Stimulated activated CD4-positive, alpha-beta T cell treated with anti-CD3 and anti-CD28 coated beads, Interleukin-4, amount 100 ng/mL, for 48 hours (primary cell): ENCODE measurements at places on chromosomes 12 and 14.

DNA sequence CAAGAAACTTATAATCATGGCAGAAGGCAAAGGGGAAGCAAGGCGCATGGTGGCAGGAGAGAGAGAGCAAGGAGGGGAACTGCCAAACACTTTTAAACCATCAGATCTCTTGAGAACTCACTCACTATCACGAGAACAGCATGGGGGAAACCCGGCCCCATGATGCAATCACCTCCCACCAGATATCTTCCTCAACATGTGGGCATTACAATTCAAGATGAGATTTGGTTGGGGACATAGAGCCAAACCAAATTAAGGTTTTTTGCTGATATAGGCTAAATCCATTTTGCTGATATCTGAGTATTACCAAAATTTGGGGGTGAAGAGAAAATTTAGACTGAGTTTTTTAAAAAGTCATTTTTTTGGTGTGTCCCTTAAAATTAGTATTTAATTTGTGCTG is 54.9 kb upstream of the TMX1 start:
- DNase-seq, result no peak

- no peak for DNase-seq
Measured at GRCh38 chr12:43062201-43062895, 472.8 kb upstream of the PRICKLE1 start.

- peak; percentile 11 for DNase-seq
Measured at GRCh38 chr12:64611341-64612284, 1.3 kb downstream of the RASSF3 start.

DNA sequence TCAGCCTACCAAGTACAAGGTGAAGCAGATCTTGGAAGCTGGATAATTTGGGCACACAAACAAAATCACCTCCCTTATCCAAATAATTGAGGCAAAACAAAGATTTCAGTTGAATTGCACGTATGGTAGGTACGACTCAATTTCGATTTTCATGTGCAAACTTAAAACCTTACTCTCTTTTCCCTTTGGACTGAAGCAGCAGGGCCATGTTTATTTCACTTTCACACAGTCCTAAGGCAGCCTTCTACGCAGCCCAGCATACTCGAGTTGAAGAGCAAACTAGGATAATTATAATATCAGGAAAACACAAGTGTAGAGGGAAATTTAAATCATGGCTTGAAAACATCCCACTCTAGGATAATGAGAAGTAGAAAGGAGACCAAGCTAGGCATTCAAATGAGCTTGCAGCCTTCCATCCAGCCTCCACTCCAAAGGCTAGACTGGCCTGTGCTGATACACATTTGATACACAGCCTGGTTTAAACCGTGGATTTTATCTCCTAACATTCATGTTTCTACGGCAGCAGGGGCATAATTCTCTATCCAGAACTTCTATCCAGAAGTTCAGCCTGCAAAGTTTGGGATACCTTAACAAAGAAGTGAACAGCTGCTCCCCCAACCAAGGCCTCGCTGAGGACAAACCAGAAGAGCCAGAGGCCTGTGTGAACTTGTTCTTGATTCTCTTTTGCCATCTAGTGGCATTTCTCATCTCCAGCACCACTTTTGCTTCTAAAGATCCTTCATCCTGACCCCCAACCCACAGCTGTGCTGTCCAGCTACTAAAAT is 2.4 kb upstream of the RNASE7 start:
- DNase-seq, result no peak

DNA sequence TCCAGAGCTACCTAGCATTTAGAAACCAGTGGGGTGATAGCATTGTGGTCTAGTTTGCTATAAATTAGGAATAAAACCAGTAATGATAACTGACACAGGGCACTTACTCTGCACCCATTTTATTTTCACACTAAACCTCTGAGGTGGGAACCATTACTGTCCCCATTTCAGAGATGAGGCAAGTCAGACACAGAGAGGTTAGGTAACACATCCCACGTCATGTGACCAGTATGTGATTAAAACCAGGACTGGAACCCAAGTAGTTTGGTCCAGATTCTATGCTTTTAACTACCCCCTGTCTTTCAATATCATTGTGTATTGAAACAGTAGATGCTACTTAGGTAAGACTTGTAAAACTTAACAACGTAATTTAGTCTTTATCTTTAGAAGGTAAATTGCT is 110.2 kb downstream of the PLXNC1 start:
- DNase-seq, result no peak

- peak; percentile 47 for DNase-seq
Measured at GRCh38 chr12:13362260-13362841, 165.8 kb downstream of the EMP1 start.

DNA sequence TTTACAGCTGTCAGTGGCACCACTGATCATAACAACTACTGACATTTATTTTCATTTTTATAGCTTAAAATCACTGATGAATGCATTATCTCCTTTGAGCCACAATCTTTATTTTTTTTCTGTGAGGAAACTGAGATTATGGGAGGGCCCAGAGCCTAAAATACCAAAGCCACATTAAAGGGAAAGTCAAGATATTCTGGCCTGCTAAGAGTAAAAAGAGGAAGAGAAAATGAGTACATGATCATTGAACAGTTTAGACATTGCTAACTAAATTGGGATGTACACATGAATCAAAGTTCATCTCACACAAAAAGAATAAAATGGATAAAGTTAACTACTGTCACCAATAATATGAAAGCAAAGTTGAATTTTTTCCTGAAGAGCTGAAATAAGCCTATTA is 170.5 kb upstream of the GARIN2 start:
- no peak for DNase-seq

GRCh38 chr12:154058-154457 is 59.9 kb downstream of the SLC6A12 start:
- no peak for DNase-seq

- no peak for DNase-seq
Measured at GRCh38 chr12:45234139-45234865, 18.4 kb downstream of the ANO6 start.

- no peak for DNase-seq
Measured at GRCh38 chr14:92392711-92393110, 69.7 kb downstream of the SLC24A4 start.

DNA sequence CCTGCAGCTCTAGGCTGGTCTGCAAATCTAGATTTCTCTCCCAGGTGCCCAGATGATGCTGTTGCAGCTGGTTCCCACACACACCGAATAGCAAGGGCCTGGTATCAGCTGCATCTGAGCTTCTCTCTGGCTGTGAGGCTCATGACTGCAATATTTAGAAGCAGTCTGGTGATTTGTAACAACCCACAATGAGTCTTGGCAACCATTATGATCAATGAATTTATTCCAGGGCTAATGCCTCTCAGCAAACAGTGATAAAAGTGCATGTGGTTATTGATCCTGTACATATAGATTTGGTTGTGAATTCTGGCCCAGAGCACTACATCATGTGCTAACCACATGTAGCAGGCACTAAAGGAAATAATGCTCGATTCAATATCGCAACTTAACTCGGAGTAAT is 114.3 kb downstream of the ASCL4 start:
- DNase-seq, result no peak

DNA sequence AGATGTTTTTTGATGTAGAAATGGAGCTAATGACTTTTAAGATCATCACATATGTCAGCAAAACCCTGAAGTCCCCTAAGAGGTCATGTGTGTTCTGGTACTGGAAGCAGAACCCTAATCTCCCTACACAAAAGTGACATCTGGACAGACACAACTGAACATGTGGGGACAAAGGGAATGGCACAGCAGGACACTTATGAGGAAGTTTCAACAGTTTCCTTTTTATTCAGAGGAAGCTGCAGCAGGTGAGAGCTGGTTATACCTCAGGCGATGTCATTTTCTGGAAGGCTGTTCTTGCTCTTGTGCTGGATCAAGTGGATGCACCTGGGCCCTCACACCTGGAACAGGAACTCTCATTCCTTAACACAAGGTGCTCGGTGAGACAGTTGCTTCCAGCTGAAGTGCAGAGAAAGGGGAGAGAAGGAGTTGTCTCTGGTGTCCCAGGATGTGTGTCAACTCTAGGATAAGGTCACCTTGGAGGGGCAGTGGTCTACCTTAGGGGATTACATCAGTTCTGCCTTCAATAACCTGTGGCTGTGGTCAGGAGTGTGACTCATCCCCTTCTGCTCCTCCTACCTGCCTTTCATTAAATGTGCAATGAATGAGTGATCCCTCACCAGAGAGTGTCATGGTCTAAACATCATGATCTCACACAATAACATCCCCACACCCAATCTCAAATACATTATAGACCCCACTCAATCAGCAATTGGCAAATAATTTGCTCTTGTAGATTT is 463.4 kb downstream of the TMEM121 start:
- DNase-seq, result peak; percentile 23

DNA sequence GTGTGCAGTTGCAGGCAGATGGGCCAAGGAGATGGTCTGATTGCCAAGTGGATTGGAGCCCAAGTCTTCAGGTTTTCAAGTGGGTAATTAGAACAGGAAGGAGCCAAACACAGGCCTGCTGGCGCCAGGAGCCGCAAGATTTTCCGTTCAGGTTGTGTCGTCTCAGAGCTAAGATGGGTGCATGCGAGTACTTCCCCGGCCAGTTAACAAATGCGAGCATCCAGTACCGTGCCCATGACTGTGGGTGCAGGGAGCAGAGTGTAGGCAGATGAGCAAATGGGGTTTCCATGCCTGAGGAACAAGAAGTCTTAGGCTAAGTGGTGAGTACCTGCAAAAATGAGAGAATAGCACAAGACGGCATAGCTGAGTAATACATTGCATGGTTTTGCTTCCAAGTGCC is 90.5 kb downstream of the CHST11 start:
- DNase-seq, result no peak

DNA sequence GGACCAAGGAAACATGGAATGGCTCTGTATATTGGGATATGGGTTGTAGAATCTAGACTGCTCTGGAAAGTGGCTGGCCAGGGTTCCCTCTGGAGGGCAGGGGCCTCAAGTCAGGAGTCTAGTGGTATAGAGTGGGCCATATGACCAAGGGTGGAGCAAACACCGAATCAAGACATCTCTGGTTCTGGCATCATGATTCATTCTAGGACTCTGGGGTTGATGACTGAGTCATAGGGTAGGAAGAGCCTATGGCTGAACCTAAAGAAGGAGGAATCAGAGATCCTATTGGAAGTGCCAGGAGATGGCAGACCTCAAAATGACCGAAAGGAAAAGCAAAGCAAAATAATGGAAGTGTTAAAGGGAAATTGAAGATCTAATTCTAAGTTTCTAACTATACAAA is 356.4 kb upstream of the PRICKLE1 start:
- no peak for DNase-seq

GRCh38 chr12:106429636-106430035 is 72.1 kb downstream of the POLR3B start:
- no peak for DNase-seq

DNA sequence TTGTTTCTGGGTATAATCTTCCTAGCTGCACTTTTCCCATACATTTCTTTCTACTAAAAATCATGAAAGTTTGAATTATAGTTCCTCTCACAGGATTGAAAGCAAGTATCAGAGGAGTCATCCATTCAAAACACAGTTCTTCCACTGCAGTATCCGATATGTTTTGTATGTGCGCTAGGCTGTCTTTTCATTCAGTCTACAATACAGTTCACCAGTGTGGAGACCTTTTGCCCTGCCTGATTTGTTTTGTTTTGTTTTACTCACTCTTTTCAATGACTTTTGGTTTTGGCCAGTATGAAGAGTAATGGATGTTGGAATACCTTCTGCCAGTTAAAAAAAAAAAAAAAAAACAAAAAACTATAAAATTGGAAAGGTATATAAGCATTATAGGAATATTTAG is 91.4 kb downstream of the FGD4 start:
- no peak for DNase-seq

GRCh38 chr12:119992129-119992705 is 3.2 kb downstream of the BICDL1 start:
- no peak for DNase-seq

DNA sequence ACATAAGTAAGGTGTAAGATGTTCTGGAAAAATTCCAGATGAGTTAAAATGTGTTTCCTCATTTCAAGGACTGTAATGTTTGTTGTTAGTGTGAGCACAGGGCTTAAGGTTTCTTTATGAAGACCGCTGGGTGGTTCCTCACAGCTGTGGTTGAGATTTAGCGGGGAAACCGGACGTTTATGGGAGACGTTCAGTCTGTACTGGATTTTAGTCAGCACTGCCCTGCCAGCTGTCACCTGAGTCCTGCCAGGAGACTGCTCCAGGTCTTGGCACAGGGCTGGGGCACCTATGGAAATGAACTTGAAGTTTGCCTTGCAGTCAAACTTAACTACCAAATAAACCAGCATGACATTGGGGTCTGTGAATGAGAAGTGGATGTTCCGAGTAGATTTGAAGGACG is 555.2 kb downstream of the DIO2 start:
- DNase-seq, result no peak

- no peak for DNase-seq
Measured at GRCh38 chr12:85690146-85690545, 146.1 kb downstream of the RASSF9 start.

GRCh38 chr12:92625639-92626310 is 77.0 kb upstream of the PLEKHG7 start:
- no peak for DNase-seq

DNA sequence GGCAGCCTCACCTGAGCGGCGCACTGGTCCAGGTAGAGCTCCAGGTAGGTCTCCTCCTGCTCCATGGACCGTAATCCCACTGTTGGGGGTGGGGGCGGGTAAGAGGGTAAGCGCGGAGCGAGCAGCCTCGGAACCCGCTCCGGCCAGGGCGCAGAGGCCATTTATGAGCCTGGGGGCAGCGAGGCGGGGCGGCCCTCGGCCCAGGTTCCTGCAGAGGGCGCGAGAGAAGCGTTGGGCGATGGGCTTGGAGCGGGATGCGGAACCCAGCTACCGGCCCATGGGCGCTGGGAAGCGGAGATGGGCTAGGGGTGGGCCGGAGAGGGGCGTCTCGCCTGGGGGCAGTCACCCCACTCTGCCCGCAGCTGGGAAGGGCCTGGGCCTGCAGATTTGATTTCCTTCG is at the start of gene TBPL2:
Gene TBPL2 (minus strand): TSS at position 232 of the 400 bp plus-strand sequence. CDS start 167 bp downstream, at position 65.
- DNase-seq, result no peak
